Activated T-helper 17 cell treated with anti-CD3 and anti-CD28 coated beads, Interleukin-2, amount 50 U/mL, for 72 hours (primary cell): ENCODE measurements at places on chromosomes 4 and X.

DNA sequence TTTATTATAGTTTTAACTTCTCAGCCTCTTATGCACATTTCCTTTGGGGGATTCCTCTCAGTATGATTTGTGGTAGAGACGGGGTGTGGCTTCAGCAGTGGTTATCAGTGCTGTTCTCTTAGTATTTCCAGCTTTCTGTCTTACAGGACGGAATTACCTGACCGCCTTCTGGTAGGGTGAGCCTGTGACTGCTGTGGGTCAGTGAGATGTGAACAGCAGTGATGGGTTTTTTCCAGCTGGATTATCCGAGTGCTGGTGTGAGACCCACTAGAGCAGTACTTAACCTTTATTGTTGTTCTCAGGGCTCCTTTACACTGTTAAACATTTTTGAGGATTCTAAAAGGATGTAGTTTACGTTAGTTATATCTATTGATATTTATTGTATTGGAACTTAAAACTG lies 135.2 kb downstream of the SLIT2 start:
- no peak for ATAC-seq
- H3K27ac ChIP-seq = no peak overlapping the region
- H3K36me3 ChIP-seq = no peaks in the 10 kb centered on the region
- no peaks in the 10 kb centered on the region for H3K27me3 ChIP-seq

DNA sequence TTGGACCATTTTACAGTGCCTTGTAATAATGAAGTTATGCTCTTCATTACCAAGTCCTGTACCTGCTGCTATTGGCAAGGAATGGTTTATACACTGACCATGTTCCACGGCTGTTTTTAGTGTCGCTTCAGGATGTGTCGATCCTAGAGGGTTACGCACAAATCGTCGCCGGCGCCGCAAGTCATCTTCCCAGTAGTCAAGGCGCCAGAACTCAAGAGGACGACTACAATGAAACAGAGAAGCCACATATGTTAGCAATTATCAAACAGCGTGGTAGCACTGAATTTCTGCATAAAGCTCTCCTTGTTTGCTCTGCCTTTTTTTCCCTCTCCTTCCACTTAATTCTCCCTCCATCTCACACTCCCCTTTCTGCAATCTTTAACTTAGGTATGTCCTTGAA lies 17.0 kb downstream of the MAB21L2 start:
- ATAC-seq = no peak
- no peaks in the 10 kb centered on the region for H3K27me3 ChIP-seq
- no peak overlapping the region for H3K27ac ChIP-seq
- peaks cover 24% of the 10 kb centered on the region for H3K36me3 ChIP-seq
- no peaks in the 10 kb centered on the region for H3K4me1 ChIP-seq

DNA sequence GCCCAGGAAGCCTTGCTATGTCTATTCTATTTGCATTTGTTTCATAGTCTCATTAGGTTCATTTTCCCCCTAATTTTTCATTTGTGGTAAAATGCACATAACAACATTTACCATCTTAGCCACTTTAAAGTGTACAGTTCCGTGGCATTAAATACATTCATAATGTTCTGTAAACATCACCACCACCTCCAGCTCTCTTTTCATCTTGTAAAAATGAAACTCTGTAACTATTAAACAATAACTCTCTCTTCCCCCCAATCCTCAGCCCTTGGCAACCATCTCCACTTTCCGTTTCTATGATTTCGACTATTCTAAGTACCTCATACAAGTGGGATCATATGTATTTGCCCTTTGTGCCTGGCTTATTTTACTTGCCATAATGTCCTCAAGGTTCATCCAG lies 19.9 kb downstream of the ARHGEF38 start:
- H3K4me1 ChIP-seq = no peaks in the 10 kb centered on the region
- no peak overlapping the region for H3K4me3 ChIP-seq
- H3K27me3 ChIP-seq = peaks cover 1% of the 10 kb centered on the region

DNA sequence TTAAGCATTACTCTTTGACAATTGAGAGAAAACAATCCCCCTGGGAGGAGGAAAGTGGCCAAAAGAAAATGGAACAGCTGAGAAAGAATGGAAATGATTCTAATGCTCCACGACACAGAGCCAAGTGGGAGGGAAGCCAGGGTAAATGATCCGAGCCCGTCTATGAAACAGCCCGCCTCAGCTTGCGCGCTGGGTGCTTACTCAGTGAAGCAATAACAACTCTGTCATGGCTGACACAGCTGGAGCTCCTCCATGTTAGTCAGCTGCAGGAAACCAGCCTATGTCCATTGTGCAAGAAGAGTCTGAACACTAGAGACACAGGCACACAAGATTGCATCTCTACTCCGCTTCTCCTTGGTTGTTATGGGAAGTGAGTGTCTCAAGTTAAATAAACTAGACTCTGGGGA lies 19.3 kb downstream of the NOA1 start:
- no peak overlapping the region for H3K4me3 ChIP-seq
- no peaks in the 10 kb centered on the region for H3K4me1 ChIP-seq
- ATAC-seq = no peak
- no peaks in the 10 kb centered on the region for H3K27me3 ChIP-seq
- no peak overlapping the region for H3K27ac ChIP-seq

GRCh38 chrX:31423609-31424189 lies 351.9 kb upstream of the FTHL17 start:
- peaks cover 3% of the 10 kb centered on the region for H3K27me3 ChIP-seq
- no peaks in the 10 kb centered on the region for H3K36me3 ChIP-seq
- no peak overlapping the region for H3K27ac ChIP-seq
- no peak overlapping the region for H3K4me3 ChIP-seq
- no peak for ATAC-seq

- H3K36me3 ChIP-seq = no peaks in the 10 kb centered on the region
- ATAC-seq = no peak
- H3K4me3 ChIP-seq = no peak overlapping the region
- H3K4me1 ChIP-seq = no peaks in the 10 kb centered on the region
- no peaks in the 10 kb centered on the region for H3K27me3 ChIP-seq
- H3K27ac ChIP-seq = no peak overlapping the region
These were observed 3.7 kb downstream of the RS1 start for GRCh38 chrX:18668071-18668835.

GRCh38 chrX:74458736-74459135 lies 37.4 kb downstream of the SLC16A2 start:
- H3K4me1 ChIP-seq = no peaks in the 10 kb centered on the region
- H3K4me3 ChIP-seq = no peak overlapping the region
- H3K27ac ChIP-seq = no peak overlapping the region
- H3K36me3 ChIP-seq = no peaks in the 10 kb centered on the region
- no peaks in the 10 kb centered on the region for H3K27me3 ChIP-seq
- ATAC-seq = peak; percentile 21

DNA sequence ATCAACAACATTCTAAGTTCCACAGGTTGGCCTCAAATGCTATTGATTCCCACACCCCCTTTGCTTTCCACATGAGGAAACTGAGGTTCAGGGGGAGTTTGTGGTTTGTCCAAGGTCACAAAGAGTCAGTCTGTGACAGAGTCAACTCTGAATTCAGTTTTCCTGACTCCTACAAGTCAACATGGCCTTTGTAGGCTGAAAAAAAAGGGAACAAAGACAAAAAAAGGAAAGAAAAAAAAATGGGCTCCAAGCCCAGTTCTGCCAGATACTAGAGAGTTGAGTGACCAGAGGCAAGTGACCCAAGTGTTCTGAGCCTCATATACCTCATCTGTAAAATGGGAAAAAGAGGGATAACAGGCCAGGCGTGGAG lies 16.5 kb upstream of the PIM2 start:
- no peak for ATAC-seq
- peaks cover 36% of the 10 kb centered on the region for H3K4me1 ChIP-seq
- H3K27me3 ChIP-seq = no peaks in the 10 kb centered on the region
- H3K4me3 ChIP-seq = peak overlapping the region; percentile 93

- peaks cover 16% of the 10 kb centered on the region for H3K4me1 ChIP-seq
- no peak for ATAC-seq
- no peak overlapping the region for H3K4me3 ChIP-seq
- no peak overlapping the region for H3K27ac ChIP-seq
- peaks cover 5% of the 10 kb centered on the region for H3K36me3 ChIP-seq
These were observed 96.1 kb downstream of the AFF1 start for GRCh38 chr4:87030755-87031441.
